ENCODE measurements at places on chromosomes 13 and 19. TPM values are rescaled to one million over a fixed set of nuclear protein-coding genes. Genes with fewer than 3 reads are reported as not detected.

DNA sequence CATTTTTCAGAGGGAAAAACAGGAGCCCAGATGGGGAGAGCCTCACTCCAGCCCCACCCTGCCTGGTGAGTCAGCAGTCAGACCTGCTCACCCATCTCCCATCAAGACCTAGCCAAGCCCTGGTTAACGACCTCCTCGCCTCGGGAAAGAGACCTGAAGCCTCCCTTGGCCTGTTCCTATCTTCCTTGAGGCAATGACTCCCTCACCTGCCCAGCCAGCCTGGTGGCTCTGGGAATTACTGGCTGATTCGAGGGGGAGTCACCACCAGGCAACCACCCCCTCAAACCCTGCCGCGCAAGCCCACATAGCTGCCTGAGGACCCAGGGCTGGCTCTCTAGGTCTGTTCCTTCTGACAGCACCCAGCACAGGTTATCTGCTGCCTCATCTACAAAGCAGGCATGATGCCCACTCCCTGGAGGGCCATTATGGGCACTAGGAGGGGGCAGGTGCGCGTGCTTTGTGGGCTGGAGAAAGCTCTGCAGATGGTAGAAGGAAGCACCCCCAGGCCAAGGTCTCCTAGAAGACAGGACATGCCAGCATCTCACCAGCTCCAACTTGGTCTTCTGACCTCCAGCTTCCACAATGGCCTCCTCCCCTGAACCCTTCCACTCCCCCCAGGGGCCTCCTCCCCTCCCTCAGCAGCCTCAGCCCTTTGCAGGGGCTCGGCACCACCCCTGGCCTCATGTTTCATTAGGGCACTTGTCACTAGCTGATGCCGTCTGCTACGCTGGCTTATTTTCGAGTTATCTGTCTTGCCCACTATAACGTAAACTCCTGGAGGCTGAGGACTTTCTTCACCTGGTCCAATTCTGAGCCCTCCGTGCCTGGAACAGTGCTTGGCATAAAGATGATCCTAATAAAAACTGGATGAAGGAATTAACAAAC lies 10.4 kb downstream of the DEDD2 start:
- H3K36me3 ChIP-seq: peaks cover 29% of the 10 kb centered on the region
- no peaks in the 10 kb centered on the region for H3K27me3 ChIP-seq
- H3K4me1 ChIP-seq: peaks cover 11% of the 10 kb centered on the region
- H3K4me3 ChIP-seq: no peak overlapping the region

DNA sequence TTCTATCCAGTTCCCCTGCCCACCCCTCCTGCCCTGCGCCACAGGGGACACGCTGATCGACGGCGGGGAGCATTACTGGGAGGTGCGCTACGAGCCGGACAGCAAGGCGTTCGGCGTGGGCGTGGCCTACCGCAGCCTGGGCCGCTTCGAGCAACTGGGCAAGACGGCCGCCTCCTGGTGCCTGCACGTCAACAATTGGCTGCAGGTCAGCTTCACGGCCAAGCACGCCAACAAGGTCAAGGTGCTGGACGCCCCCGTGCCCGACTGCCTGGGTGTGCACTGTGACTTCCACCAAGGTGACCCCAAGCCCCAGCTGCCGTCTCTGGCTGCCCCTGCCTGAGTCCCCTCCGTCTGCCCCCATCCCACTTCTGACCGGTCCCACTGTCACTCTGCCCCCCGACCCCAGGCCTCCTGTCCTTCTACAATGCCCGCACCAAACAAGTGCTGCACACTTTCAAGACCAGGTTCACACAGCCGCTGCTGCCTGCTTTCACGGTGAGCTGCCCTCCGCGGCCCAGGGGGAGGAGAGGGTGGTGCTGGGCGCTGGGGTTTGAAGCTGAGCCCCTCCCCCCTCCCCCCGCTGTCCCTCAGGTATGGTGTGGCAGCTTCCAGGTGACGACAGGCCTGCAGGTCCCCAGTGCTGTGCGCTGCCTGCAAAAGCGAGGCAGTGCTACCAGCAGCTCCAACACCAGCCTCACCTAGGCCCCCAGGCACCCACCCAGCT lies 15.5 kb downstream of the STAP2 start:
- H3K27ac ChIP-seq: no peak overlapping the region
- H3K4me3 ChIP-seq: no peak overlapping the region
- no peaks in the 10 kb centered on the region for H3K36me3 ChIP-seq
- no peak for DNase-seq

GRCh38 chr13:107034236-107034872 lies 466.4 kb upstream of the ARGLU1 start:
- H3K4me1 ChIP-seq: no peaks in the 10 kb centered on the region
- DNase-seq: no peak
- no peaks in the 10 kb centered on the region for H3K36me3 ChIP-seq
- no peaks in the 10 kb centered on the region for H3K27me3 ChIP-seq
- no peak overlapping the region for H3K27ac ChIP-seq

Gene MAP3K10
- total RNA-seq: 14.1 TPM

- no peaks in the 10 kb centered on the region for H3K27me3 ChIP-seq
- no peaks in the 10 kb centered on the region for H3K36me3 ChIP-seq
- no peak overlapping the region for H3K27ac ChIP-seq
- H3K4me3 ChIP-seq: no peak overlapping the region
- no peaks in the 10 kb centered on the region for H3K4me1 ChIP-seq
- no peak for DNase-seq
Observed at GRCh38 chr19:31257025-31257424, 92.2 kb downstream of the TSHZ3 start.

Gene ZIK1
- 3.5 TPM for total RNA-seq

Gene CYSLTR2
- total RNA-seq: not detected

GRCh38 chr19:46124638-46125115 lies at the start of gene IGFL3:
Gene IGFL3, minus strand, starts transcription at chr19:46124688. Its CDS starts 39 bp downstream, at chr19:46124649.
- H3K4me3 ChIP-seq: no peak within 1 kb of the TSS
- no peaks in the 10 kb centered on the region for H3K27me3 ChIP-seq
- no peaks in the 10 kb centered on the region for H3K4me1 ChIP-seq
- DNase-seq: no peak
- H3K36me3 ChIP-seq: no peaks in the 10 kb centered on the region

Gene LGALS7
- not detected for total RNA-seq

- peaks cover 4% of the 10 kb centered on the region for H3K36me3 ChIP-seq
- no peak for DNase-seq
- no peaks in the 10 kb centered on the region for H3K27me3 ChIP-seq
- H3K4me3 ChIP-seq: no peak overlapping the region
- no peaks in the 10 kb centered on the region for H3K4me1 ChIP-seq
- H3K27ac ChIP-seq: no peak overlapping the region
Observed at GRCh38 chr19:1828279-1829238, 16.5 kb upstream of the ATP8B3 start.

Gene ALOX5AP
- 48.5 TPM for total RNA-seq

DNA sequence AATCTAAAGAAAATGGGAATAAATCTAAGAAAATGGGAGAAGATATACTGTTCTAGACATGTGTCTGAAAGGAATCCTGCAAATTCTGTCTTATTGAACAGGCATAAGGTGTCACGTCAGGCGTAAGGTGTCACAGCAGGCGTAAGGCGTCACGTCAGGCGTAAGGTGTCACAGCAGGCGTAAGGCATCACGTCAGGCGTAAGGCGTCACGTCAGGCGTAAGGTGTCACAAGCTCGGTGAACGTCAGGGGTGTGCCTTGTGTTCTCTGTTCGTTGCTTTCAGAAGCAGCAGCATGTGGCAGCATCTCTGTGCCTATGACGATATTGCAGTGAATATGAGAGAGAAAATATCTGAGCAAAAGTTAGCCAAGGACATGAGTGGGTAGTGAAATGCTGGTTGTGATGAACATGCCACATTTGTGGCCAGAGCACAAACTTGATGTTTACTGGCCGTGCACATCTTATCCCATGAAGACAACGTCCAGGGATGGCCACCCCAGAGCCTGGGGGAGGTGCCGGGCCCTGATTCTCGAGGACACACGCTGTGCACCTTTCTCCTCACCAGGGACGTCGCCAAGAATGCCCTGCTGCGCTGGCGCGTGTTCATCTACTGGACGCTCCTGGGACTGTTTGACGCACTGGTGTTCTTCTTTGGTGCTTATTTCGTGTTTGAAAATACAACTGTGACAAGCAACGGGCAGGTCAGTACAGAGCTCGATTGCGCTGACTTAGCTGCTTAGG lies 107.0 kb upstream of the MCF2L start:
- H3K36me3 ChIP-seq: peaks cover 2% of the 10 kb centered on the region
- peaks cover 4% of the 10 kb centered on the region for H3K4me1 ChIP-seq
- no peak overlapping the region for H3K27ac ChIP-seq
- no peaks in the 10 kb centered on the region for H3K27me3 ChIP-seq

Gene KLF1
- 0.24 TPM for total RNA-seq

- no peaks in the 10 kb centered on the region for H3K36me3 ChIP-seq
- no peaks in the 10 kb centered on the region for H3K27me3 ChIP-seq
- no peaks in the 10 kb centered on the region for H3K4me1 ChIP-seq
- H3K4me3 ChIP-seq: no peak overlapping the region
- no peak for DNase-seq
- H3K27ac ChIP-seq: no peak overlapping the region
Observed at GRCh38 chr13:107574517-107575210, 640.7 kb downstream of the LIG4 start.

DNA sequence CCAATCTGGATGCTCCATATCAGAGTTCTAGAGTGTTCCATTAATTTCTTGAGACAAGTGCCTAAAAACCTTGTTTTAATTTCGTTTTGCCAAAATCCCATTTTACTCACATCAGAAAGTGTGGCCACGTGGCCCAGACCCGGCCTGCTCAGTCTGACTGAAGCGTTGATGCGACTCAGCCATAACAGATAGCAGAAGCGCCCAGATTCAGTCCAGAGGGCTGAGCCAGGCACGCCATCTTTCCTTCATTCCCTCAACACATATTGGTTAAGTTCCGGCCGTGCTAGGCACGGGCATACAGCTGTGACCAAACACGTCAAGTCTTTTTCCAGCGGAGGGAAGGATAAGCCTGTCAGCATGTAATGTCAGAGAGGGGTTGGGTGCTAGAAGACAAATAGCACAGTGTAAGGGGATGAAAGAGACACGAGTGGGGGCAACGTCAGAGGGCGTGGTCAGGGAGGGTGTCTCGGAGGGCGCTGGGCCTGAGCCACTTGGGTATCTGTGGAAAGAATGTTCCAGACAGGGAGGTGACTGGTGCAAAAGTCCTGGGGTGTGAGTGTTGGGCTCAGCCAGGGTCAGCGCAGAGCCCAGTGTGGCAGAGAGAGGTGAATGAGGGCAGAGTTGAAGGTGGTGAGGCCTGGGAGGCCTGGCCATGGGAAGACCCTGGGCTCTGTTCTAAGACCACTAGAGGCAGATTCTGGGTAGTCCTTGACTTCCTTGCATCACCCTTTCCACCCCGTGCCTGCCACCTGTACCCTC lies 3.1 kb downstream of the F10 start:
- H3K4me3 ChIP-seq: no peak overlapping the region
- no peaks in the 10 kb centered on the region for H3K27me3 ChIP-seq
- H3K36me3 ChIP-seq: no peaks in the 10 kb centered on the region
- no peak for DNase-seq
- H3K27ac ChIP-seq: no peak overlapping the region
- H3K4me1 ChIP-seq: no peaks in the 10 kb centered on the region

Gene GZMM
- total RNA-seq: not detected

DNA sequence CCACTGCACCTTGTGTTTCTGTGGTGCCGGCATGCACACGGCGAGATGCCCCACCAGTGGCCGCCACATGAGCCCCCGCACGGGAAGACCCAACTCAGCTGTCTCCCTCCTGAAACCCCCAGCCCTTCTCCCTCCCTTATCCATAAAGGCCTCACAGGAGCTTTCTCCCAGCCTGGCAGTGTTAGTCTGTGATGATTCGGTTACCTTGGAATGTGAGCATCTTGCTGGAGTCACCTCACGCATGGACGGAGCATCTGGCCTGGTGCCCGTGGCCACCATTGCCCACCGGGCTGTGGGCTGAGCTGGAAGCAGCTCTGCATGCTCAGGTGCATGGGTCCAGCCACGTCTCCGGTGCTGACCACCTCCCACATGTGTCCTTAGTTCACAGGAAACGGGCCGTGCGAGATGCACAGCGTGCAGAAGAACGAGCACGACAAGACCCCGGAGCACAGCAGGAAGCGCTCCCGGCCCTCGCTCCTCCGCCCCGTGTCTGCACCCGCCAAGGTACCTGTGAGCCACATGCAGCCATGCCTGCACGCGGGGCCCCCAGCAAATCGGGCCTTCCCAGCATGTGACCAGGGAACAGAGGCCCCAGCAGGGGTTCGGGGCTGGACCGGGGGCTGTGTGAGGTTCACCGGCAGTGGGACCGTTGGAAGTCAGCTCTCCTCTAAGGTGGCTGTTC lies 22.0 kb downstream of the SIN3B start:
- DNase-seq: no peak
- peaks cover 26% of the 10 kb centered on the region for H3K36me3 ChIP-seq
- H3K4me1 ChIP-seq: no peaks in the 10 kb centered on the region
- no peak overlapping the region for H3K27ac ChIP-seq

DNA sequence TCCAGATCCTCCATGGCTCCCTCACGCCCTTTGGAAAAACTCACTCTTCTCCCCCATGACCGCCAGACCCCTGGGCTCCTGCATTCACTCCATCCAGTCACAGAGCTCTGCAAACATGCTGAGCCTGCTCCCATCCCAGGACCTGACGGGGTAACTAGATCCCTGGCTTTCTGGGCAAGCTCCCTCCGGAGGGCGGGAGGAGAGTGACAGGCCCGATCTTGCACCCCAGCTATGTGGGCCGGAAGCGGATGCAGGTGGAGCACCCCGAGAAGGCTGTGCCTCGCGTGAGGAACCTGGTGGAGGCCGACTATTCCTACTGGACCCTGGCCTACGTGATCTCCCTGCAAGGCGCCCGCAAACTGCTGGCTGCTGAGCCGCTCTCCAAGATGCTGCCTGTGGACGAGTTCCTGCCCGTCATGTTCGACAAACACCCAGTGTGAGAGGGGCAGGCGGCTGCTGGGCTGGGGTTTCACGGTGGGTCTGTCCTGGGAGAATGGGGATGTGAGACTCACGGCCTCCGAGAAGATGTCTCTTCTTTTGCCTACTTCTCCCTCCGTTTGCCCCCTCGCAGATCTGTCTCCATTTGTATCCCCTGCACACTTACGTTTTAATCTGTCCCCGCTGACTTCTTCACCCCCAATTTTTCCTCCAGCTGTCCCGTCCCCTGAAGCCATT lies 25.2 kb downstream of the COLGALT1 start:
- peaks cover 30% of the 10 kb centered on the region for H3K36me3 ChIP-seq
- H3K4me3 ChIP-seq: no peak overlapping the region
- H3K27me3 ChIP-seq: no peaks in the 10 kb centered on the region
- H3K27ac ChIP-seq: no peak overlapping the region

Gene OR7A5
- not detected for total RNA-seq

GRCh38 chr19:33888665-33889064 lies 92.0 kb downstream of the KCTD15 start:
- DNase-seq: no peak
- H3K27ac ChIP-seq: no peak overlapping the region
- H3K4me3 ChIP-seq: no peak overlapping the region
- H3K27me3 ChIP-seq: no peaks in the 10 kb centered on the region
- H3K36me3 ChIP-seq: no peaks in the 10 kb centered on the region

Gene C13orf42
- not detected for total RNA-seq

GRCh38 chr13:48492470-48493065 lies 40.3 kb downstream of the RCBTB2 start:
- H3K27me3 ChIP-seq: no peaks in the 10 kb centered on the region
- peak; percentile 98 for DNase-seq
- peak overlapping the region; percentile 91 for H3K27ac ChIP-seq

- DNase-seq: no peak
- H3K27me3 ChIP-seq: no peaks in the 10 kb centered on the region
- H3K4me3 ChIP-seq: peak overlapping the region; percentile 76
- H3K36me3 ChIP-seq: no peaks in the 10 kb centered on the region
- peak overlapping the region; percentile 98 for H3K27ac ChIP-seq
- peaks cover 16% of the 10 kb centered on the region for H3K4me1 ChIP-seq
Observed at GRCh38 chr13:77329911-77330584, 3.2 kb upstream of the MYCBP2 start.

- no peak overlapping the region for H3K27ac ChIP-seq
- no peaks in the 10 kb centered on the region for H3K4me1 ChIP-seq
- H3K27me3 ChIP-seq: no peaks in the 10 kb centered on the region
- no peaks in the 10 kb centered on the region for H3K36me3 ChIP-seq
- no peak overlapping the region for H3K4me3 ChIP-seq
Observed at GRCh38 chr13:46088821-46089562, 15.8 kb downstream of the CPB2 start.

- no peak for DNase-seq
- no peak overlapping the region for H3K4me3 ChIP-seq
Observed at GRCh38 chr13:112963641-112964040, 5.4 kb upstream of the MCF2L start.
